Suprapubic skin (tissue), 4 donors: ENCODE measurements at places on chromosomes 1 and 21. TPM values are rescaled to one million over a fixed set of nuclear protein-coding genes. Genes with fewer than 3 reads are reported as not detected.
A peak's percentile ranks its signal among the peaks of the same experiment; 100 is the strongest.

MROH9 gene
- not detected for total RNA-seq

CNR2 gene
- not detected for total RNA-seq

FMO1 gene
- 14.4 TPM for total RNA-seq

GPR52 gene
- total RNA-seq: 1.8 TPM

DNA sequence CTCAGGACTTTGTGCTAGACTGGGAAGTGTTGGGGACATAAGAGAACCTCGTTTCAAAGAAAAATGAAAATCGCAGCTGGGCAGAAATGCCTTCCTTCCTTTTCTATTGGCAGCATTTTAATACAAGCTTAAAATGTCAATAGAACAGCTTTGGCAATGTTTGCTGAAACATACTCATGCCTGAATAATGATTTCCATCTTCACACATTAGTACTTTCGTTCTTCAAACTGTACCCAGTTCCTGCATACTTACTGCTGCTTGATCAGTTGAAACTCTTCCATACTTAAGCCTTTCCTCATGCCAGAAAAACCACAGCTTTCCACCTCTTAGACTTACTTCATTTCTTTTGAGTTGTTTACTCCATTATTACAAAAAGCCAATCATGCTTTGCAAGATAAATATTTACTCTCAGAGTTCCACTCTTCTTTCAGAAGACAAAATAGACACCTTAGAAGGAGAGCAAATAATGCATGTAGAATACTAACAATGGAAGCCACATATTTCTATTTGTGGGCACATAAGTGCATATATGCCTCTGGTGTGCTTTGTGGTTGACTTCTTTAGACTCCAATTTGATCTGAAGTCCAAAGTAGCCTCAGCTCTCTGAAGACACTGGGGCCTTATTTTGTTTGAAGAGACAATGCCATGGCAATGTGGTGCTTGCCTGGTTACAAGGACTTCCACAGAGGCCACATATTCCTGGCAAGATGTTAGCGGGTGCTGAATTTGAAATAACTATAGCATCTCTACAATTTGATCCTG lies 22.7 kb upstream of the CD55 start:
- DNase-seq: no peak

DNA sequence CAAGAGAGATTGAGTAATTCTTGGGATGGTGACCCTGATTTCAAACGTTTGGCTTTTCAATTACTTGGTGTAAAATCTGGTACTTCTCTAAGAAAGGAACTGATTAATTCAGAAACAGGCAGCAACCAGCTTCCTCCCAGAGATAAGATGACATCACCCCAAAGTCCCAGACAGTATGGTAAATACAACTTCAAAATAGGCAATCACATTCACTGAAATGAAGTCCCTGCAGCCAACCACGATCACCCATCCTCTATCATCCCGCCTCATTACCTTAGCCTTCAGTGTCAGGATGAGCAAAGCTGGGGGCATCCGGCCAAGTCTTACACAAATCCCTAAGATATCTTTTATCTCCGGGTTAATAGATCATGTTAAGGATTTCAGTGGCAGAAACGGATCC lies 26.4 kb upstream of the RUNX1 start:
- no peak for DNase-seq

DNA sequence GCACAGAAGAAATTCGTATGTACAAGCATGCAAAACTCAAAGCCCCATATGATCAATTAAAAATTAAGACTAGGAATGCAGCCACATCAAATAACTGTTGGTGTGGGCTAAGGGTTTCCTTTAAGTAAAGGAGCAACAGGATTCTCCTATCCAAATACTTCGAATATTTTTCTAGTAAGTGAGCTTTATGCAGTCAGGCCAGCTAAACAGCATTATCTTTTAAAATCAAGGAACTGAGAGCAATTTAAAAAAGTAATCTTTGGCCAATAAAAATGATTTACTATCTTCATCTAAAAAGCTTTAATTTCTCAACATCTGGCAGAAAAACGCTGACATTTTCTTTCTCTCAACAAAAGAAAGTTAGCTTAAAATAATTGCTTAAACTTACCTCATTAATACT lies 19.8 kb downstream of the CNN3 start:
- DNase-seq: no peak

- DNase-seq: peak; percentile 57
Measured at GRCh38 chr1:27623327-27624212, 11.4 kb downstream of the FGR start.

- no peak for DNase-seq
Measured at GRCh38 chr1:42006093-42006492, 87.4 kb upstream of the HIVEP3 start.

DNA sequence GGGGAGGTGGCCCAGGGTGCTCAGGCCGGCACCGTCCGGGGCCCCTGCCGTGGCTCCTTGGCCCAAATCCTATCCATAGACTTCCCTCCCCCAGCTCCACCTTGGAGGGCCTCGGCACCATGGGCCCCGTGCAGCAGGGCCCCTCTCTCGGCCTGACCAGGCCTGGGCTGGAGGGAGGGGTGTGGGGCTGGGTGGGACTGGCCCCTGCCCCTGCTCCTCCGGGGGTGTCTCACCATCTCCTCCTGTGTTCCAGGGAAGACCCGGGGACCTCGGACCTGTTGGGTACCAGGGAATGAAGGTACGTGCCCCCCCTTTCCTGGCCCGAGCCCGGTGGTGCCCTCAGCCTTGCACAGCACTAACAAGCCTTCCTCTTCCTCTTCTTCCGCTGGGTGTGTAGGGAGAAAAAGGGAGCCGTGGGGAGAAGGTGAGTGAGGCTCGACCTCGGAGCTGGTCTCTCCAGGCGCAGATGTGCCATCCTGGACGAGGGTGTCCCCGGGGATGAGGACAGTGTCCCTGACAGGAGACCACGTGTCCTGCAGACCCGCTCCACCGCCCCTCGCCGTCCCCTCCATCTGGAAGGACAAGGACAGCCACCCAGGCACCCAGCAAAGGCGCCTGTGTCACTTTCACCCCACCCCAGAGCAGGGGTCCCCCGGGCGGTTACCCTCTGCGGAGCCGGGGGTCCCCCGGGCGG lies 7.9 kb downstream of the COL6A1 start:
- DNase-seq: peak; percentile 71

DNA sequence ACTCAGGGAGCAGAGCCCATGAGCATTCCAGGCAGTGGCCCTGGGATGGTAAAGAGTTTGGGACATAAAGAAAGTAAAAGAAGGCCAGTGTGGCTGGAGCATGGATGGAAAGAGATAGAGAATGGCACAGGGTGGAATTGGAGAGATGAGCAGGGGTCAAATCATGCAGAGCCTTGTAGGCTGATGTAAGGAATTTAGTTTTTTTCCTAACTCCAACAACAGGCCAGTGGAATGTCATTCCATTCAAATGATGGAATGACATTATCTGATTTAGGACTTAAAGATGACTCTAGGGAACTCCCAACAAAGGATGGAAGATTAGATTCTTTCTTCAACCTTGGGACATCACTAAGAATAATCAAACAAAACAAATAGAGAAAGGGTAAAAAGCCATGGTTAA lies 12.8 kb upstream of the S100A2 start:
- DNase-seq: no peak

DNA sequence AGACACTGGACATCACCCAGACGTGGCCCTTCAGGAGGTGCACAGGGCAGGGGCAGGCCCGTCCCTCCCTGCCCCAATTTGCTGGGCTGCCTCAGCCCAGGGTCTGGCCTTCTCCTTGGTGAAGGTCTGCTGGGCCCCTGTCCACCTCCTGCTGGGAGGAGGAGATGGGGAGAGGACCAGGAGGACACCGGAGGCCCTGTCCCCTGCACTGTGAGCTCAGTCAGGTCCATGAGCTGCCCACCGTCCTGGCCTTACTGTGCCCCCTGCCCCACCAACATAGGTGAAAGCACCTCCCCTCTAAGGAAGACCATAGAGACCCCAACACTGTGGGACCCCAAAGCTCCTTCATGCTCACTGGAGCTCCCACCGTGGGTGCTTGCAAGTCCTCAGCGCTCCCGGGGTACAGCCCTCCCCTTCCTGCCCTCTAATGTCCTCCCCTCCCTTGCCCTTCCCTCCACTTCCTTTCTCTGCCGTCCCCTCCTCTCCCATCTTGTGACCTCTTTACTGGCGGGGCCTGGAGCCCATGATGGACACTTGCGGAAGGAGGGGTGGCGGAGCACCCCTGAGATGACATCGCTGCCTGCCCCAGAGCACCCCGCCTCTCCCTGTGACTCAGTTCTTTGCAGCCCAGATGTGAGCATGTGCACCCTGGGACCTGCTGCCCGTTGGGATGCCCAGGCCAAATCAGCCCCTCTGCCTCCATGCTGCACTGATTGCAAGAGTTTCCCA lies 4.6 kb downstream of the LRRC3 start:
- peak; percentile 52 for DNase-seq
